ENCODE measurements at places on chromosomes 4 and X.

DNA sequence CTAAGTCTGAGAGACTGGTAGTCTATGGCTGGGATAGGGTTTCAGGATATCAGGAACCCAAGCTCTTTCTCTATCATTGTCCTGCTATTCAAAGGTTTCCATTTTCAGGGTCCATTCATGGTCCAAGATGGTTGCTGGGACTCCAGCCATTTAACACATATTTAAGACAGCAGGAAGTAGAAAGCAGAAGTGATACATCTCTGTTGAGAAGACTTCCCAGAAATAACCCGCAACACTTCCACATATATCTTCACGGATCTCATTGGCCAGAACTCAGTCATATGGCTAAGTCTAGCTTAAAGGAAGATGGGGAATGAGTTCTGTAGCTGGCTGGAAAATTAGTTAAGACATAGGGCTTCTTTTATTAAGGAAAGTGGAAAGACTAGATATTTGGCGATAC lies 23.8 kb downstream of the CTSO start:
- H3K27ac ChIP-seq, result no peak overlapping the region
- H3K27me3 ChIP-seq, result no peaks in the 10 kb centered on the region
- H3K4me3 ChIP-seq, result no peak overlapping the region
- no peak for DNase-seq
- no peaks in the 10 kb centered on the region for H3K36me3 ChIP-seq

- H3K4me1 ChIP-seq, result peaks cover 30% of the 10 kb centered on the region
- no peaks in the 10 kb centered on the region for H3K36me3 ChIP-seq
- peak; percentile 93 for DNase-seq
- peak overlapping the region; percentile 40 for H3K4me3 ChIP-seq
- H3K27ac ChIP-seq, result peak overlapping the region; percentile 72
These were observed 158.7 kb downstream of the SPRY1 start for GRCh38 chr4:123555233-123555806.

- H3K36me3 ChIP-seq, result no peaks in the 10 kb centered on the region
- H3K27me3 ChIP-seq, result no peaks in the 10 kb centered on the region
These were observed 39.6 kb downstream of the TMEM164 start for GRCh38 chrX:110042496-110042895.

- no peak for DNase-seq
- no peak overlapping the region for H3K4me3 ChIP-seq
- no peaks in the 10 kb centered on the region for H3K27me3 ChIP-seq
- H3K27ac ChIP-seq, result no peak overlapping the region
- H3K4me1 ChIP-seq, result no peaks in the 10 kb centered on the region
- H3K36me3 ChIP-seq, result no peaks in the 10 kb centered on the region
These were observed 221.6 kb upstream of the LCORL start for GRCh38 chr4:18242919-18243693.

GRCh38 chr4:12488672-12489071 lies 995.5 kb downstream of the RAB28 start:
- H3K27me3 ChIP-seq, result no peaks in the 10 kb centered on the region
- H3K36me3 ChIP-seq, result no peaks in the 10 kb centered on the region
- no peak overlapping the region for H3K27ac ChIP-seq
- no peaks in the 10 kb centered on the region for H3K4me1 ChIP-seq

GRCh38 chr4:47490550-47490949 lies 5.5 kb downstream of the ATP10D start:
- no peak overlapping the region for H3K4me3 ChIP-seq
- DNase-seq, result no peak
- H3K27ac ChIP-seq, result no peak overlapping the region
- peaks cover 4% of the 10 kb centered on the region for H3K4me1 ChIP-seq
- no peaks in the 10 kb centered on the region for H3K27me3 ChIP-seq

DNA sequence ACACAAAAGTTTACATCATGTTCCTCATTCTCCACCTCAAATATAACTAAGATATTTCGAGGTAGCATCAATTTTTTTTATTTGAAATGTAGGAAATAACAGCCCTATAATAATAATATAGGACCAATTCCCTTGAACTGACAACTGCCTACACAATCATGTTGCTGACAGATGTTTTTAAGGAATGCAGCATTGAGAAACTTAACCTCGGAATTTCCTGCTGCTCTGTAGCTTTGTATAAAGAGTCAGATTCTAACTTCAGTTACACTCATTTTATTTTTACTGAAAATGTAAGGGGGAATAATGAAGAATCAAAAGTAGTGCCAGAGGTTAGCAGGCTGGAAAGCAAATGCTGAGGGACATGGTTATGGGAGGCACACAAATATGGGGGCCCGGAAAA lies 235.8 kb downstream of the RBMX2 start:
- no peak overlapping the region for H3K4me3 ChIP-seq
- H3K27me3 ChIP-seq, result no peaks in the 10 kb centered on the region
- 0 out of 2 replicates have a peak, but pooled peaks cover 2% of the 10 kb centered on the region for H3K4me1 ChIP-seq
- no peak for DNase-seq
- no peak overlapping the region for H3K27ac ChIP-seq

DNA sequence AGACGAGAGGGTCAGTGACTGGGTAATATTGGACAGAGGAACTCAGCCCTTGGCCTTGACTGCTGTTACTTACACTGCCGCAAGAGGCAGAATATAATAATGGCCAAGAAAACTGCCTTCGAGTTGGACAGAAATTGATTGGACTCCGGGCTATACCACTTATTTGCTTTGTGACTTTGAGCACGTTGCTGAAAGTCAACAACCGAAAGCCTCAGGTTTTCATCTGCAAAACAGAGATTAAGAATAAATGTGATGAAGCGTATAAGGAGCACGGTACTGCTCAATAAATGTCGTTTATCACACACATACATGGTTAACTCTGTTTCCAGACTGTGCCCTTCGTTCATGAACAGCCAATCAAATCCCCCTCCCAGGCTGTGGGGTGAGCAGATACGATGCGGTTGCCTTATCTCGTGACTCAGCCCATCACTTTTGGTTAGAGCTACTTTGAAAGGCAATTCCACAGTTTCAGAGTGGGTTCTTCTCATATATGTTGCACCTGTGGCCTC lies 91.6 kb downstream of the TSPAN7 start:
- no peak overlapping the region for H3K4me3 ChIP-seq
- no peak for DNase-seq
- no peaks in the 10 kb centered on the region for H3K4me1 ChIP-seq
- no peaks in the 10 kb centered on the region for H3K36me3 ChIP-seq
- H3K27ac ChIP-seq, result no peak overlapping the region

- no peak overlapping the region for H3K27ac ChIP-seq
- no peak overlapping the region for H3K4me3 ChIP-seq
- H3K4me1 ChIP-seq, result peaks cover 1% of the 10 kb centered on the region
- no peaks in the 10 kb centered on the region for H3K36me3 ChIP-seq
These were observed 255.7 kb upstream of the RPS6KA3 start for GRCh38 chrX:20522420-20522819.

DNA sequence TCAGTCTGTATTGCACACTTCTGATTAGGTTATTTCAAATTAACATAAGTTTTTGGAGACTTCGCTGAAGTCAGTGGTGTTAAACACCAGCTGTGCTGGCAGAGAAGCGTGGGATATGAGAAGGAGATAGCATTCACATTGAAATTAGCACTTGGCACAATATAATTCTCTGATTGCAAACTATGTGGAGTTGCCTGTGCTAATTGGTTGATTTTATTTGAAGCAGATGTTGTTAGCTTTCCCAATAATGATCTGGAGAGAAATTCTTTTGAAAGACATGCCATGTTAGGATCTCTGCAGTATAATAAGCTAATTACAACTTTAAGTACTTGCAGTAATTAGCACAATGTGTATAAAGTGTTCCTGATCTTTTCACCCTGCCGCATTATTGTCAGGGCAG lies 367.4 kb upstream of the ARX start:
- no peaks in the 10 kb centered on the region for H3K36me3 ChIP-seq
- H3K27ac ChIP-seq, result no peak overlapping the region
- H3K4me1 ChIP-seq, result no peaks in the 10 kb centered on the region

DNA sequence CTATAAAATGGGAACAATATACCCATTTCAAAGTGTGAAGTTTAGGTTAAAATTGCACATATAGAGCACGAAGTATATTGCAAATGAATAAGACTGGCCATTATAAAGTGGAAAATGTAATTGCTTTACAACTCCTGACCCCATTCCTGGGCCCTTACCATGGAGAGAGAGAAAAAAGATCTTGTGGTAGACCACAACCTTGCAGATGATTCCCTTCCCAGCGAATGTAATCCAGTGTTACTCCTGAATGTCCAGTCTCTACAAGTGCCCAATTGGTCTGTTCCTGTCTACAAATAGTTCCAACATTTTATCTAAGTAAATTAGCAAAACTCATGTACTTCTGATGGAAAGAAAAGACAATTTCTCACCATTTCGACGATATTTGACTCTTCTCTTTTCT lies 184.1 kb upstream of the LNX1 start:
- no peak overlapping the region for H3K27ac ChIP-seq
- H3K27me3 ChIP-seq, result peaks cover 4% of the 10 kb centered on the region
- no peaks in the 10 kb centered on the region for H3K4me1 ChIP-seq
- H3K4me3 ChIP-seq, result no peak overlapping the region
- DNase-seq, result no peak
- no peaks in the 10 kb centered on the region for H3K36me3 ChIP-seq

- no peaks in the 10 kb centered on the region for H3K4me1 ChIP-seq
- no peaks in the 10 kb centered on the region for H3K27me3 ChIP-seq
- no peak overlapping the region for H3K4me3 ChIP-seq
These were observed 1.6 kb upstream of the SLC10A4 start for GRCh38 chr4:48481581-48481980.

DNA sequence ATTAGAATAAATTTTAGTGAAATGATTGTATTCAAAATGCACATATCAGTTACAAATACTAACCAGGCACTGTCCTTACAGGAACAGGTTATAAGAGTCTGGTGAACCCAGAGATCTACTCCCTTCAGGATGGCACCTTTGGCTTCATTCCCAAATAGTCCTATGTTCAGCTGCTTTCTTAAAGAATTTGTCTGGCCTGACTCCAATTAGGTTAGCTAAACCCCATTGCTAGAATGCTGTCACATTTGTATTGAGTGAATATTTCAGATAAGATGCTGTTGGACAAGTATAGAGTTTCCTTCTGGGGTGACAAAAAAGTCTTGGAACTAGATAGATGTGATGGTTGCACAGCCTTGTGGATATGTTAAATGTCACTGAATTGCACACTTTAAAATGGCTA lies 69.4 kb downstream of the EFHC2 start:
- H3K4me1 ChIP-seq, result no peaks in the 10 kb centered on the region
- H3K36me3 ChIP-seq, result no peaks in the 10 kb centered on the region
- no peak overlapping the region for H3K4me3 ChIP-seq
- no peak overlapping the region for H3K27ac ChIP-seq
- DNase-seq, result peak; percentile 3

DNA sequence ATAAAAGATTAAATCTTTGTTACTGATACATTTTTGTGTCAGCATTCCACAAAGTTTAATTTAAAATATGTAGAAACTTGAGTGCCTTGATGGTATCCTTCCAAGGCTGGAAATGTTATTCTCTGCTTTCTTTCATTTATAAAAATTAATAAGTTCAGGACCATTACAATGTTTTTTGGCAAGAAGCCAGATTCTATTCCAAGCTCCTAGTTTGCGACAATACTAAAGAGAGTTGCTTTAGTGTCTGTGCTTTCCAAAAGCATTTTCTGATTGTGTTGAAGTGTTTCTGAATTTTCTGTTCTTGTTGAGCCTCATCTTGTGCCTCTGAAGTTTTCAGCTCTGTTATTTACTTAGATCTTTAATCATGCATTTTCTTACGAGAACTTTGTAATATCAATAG lies 516.2 kb downstream of the KCTD8 start:
- no peak for DNase-seq
- H3K27me3 ChIP-seq, result no peaks in the 10 kb centered on the region
- H3K4me3 ChIP-seq, result no peak overlapping the region
- no peaks in the 10 kb centered on the region for H3K4me1 ChIP-seq
- no peaks in the 10 kb centered on the region for H3K36me3 ChIP-seq

DNA sequence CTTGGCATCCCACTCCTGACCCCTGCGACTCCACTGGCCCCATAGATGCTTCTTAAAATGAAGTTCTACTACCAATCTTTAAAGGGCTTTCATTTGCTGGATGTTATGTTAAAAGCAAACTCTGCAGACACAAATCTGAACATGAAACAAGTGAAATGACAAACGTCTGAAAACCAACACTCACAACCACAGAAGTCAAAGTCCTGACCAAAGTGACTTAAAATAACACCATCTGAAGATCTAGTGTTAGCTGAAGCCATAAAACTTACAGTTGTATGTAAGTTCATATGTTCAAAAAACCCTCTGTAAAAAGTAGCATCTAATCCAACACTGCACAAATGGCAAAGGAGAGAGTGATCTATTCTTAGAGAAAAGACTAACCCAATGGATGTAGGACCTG lies 178.7 kb downstream of the SH3KBP1 start:
- no peaks in the 10 kb centered on the region for H3K4me1 ChIP-seq
- no peak for DNase-seq
- H3K36me3 ChIP-seq, result no peaks in the 10 kb centered on the region
- H3K27ac ChIP-seq, result no peak overlapping the region
- no peak overlapping the region for H3K4me3 ChIP-seq

DNA sequence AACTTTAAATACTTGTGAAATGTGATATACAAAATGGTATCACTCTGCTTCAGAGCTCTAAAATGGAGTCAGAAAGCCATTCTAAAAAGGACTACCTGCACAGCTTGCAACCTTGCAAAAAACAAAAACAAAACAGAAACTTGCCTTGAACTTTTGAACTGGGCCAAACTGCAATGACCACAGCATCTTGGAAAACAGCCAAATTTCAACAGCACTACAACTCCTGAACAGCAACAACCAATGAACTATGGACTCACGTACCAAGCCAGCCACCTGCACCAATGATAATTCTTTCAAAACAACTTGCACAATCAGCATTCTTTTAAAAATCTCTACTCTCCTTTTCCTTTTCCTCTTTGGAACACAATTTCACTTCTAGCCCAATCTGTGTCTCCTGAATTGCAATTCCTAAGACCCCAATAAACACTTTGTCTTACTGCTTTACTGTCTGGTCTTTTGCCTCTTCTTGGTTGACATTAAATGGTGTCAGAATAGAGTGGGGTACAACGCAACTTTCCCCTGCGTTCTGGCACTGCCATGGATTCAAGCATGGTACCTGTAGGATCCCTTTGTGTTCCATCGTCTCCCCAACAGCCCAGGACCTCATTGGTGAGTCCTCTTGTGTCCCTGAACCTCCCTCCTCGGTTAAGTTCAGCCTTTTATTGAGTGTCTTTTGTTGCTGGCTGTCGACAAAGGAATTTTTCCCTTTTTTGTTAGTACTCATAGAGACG lies 35.7 kb upstream of the FMR1 start:
- no peak overlapping the region for H3K4me3 ChIP-seq
- DNase-seq, result no peak
- H3K27ac ChIP-seq, result no peak overlapping the region
- H3K36me3 ChIP-seq, result no peaks in the 10 kb centered on the region

DNA sequence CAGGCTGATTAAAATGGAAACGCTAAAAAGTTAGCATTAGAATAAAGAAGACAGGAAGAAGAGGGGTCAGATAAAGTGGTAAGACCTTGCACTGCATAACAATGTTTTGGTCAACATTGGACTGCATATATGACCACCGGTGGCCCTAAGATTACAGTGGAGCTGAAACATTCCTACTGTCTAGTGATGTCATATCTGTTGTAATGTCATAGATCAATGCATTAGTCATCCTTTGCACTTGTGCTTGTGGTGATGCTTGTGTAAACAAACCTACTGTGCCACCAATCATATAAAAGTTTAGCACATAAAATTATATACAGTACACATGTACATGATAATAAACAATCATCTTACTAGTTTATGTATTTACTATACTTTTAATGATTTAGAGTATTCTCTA lies 73.0 kb downstream of the TMEM165 start:
- DNase-seq, result peak; percentile 53
- H3K27me3 ChIP-seq, result no peaks in the 10 kb centered on the region
- H3K27ac ChIP-seq, result no peak overlapping the region
- no peak overlapping the region for H3K4me3 ChIP-seq
- H3K4me1 ChIP-seq, result peaks cover 12% of the 10 kb centered on the region
- peaks cover 9% of the 10 kb centered on the region for H3K36me3 ChIP-seq

Data from SJCRH30 (cell line).